Myocyte (in vitro differentiated cells): ENCODE measurements at places on chromosomes 12 and 14.

DNA sequence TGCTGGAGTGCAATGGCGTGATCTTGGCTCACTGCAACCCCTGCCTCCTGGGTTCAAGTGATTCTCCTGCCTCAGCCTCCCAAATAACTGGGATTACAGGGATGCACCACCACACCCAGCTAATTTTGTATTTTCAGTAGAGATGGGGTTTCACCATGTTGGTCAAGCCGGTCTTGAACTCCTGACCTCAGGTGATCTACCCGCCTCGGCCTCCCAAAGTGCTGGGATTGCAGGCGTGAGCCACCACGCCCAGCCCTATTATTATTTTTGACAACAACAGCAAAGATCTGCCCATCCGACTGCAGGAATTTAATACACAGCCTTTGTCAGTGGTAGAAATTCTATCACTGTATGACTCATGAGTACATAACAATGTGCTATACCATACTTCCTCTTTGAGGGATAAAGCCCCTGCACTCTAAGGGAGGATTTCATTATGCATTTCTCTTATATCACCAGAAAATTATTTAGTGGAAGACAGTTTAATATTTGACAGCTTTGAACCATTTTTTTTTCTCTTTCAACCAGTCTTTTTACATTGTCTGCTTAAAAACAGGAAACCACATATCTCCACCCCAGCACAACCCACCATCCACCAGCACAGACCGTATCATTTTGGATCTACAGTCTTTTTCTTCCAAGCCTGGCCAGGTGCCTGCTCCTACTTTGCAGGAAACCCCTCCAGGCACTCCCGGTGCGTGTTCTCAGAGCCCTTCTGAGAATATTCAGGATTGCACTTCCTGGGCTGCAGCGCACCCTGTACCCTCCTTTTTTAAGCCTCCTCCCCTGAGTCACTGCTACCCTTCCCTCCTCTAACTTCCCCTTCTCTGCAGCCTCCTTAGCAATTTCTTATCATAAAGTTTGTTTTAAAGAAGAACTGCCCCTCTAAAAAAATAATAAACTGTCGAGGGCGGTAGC lies 594 bp downstream of the ARHGDIB start:
- no peak for DNase-seq

- DNase-seq: peak; percentile 24
These were observed 53.0 kb downstream of the PKP2 start for GRCh38 chr12:32843528-32844095.

- DNase-seq: no peak
These were observed 3.6 kb downstream of the STX2 start for GRCh38 chr12:130835436-130835835.

- DNase-seq: no peak
These were observed 817 bp upstream of the IPO8 start for GRCh38 chr12:30696486-30696885.

DNA sequence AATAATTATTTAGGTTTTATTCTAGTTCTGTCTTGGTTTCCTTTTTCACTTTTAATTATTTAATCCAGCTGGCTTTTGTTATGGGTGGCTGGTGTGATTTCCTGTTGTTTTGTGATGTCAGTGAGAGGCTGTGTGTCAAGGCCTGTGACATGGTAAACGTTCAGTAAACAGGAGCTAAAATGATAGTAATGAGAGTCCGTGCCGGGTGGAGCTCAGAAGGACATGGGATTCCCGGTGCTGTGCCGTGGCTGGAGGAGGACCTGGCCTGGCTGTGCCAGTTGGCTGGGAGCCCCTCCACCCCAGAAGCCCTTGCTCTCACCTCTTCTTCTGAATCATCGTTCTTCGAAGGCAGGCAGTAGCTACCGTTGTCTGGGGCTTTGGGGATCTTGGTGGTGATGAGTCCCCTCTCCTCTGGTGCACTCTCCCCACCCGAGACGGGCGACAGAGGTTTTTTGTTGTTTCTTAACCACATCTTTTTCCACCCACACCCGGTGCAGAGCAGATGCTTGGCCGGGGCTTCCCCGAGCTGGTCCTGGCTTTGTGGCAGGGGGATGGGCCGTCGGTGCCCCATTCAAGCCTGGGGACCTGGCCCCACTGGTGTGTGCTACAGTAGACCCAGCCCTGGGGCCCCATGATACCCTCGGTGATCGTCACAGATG lies 29.1 kb downstream of the SH2B3 start:
- peak; percentile 94 for DNase-seq

- peak; percentile 38 for DNase-seq
These were observed 198.9 kb upstream of the RGS6 start for GRCh38 chr14:71733210-71733883.

DNA sequence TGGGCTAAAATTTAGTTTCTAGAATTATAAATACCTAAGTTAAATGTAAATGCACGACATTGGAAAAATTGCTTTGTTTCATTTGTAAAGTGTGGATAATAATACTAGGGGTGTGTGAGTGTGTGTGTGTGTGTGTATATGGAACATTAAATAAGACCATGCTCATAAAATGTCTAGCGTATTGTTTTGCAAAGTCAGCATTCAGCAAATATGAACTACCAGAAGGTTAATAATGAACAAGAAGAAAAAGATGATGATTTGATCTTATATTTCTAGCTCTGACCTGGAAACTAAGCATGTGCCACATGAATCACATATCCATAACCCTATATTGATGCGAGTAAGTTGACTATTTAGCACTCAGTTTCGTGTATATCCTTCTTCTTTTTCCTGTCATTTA lies 44.9 kb upstream of the MDGA2 start:
- no peak for DNase-seq

DNA sequence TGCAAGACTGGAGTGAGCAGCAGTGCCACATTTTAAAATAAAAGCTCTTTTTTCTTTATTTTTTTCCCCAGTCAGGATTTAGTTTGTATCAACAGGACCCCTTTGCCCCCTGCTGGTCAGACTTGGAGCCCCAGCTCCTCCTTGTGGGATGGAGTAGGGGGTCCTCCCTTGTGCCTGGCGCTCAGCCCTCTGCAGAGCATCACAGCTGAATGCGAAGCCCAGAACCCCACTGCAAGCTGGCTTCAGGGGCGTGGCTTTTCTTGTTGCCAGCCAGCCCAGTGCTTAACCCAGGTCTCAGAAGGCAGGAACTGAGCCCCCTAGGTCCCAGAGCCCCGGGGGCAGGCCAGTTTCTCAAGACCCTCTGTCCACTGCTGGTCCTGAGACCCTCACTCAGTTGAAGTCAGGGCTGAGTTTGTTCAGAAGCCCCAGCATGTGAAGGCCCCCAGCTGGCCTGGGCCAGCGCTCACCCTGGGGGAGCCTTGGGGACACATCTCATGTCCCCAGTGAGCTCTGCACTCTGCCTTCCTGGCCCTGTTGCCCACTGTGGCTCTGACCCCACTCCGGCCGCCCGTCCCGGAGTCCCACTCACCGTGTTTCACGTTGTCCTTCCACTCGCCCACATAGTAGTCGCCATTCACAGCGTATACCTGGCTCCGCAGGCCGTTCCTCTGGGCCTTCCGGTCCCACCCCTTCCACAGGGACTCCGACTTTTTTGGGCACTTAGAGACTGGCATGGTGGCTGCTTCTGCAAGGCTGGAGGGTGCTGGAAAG lies 519 bp downstream of the MORN3 start:
- DNase-seq: peak; percentile 40

DNA sequence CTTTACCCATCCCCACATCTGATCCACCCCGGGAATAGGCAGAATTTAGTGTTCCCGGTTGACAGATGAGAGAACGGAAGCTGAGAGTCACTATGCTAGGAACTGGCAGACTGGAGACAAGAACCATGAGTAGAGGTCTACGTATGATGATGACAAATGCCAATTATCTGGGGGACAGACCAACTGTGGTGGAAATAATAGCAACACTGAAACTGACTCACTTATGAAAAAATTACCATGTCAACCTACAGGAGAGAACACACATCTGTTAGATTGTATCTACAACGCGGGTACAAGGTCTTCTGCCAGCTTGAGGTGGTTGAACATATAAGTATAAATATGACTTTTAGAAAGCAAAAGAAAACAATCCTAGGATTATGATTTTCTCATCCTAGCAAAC lies 15.4 kb upstream of the SELPLG start:
- DNase-seq: peak; percentile 56

DNA sequence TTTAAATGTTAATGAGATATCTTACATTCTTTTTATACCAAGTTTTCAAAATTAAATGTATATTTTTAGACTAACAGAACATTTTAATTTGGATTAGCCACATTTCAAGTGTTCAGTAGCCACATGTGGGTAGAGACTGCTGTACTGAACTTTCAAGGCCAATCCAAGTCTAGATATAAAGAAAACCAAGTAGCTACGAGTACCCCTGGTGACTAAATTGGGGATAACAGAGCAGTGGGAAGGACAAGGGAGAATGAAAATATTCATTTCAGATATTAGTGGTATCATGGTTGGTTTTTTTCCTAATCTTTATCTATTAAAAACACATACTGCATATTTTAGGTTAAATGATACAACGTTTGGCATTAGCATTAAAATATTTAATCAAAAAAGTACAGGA lies 69.4 kb upstream of the RHOJ start:
- no peak for DNase-seq

DNA sequence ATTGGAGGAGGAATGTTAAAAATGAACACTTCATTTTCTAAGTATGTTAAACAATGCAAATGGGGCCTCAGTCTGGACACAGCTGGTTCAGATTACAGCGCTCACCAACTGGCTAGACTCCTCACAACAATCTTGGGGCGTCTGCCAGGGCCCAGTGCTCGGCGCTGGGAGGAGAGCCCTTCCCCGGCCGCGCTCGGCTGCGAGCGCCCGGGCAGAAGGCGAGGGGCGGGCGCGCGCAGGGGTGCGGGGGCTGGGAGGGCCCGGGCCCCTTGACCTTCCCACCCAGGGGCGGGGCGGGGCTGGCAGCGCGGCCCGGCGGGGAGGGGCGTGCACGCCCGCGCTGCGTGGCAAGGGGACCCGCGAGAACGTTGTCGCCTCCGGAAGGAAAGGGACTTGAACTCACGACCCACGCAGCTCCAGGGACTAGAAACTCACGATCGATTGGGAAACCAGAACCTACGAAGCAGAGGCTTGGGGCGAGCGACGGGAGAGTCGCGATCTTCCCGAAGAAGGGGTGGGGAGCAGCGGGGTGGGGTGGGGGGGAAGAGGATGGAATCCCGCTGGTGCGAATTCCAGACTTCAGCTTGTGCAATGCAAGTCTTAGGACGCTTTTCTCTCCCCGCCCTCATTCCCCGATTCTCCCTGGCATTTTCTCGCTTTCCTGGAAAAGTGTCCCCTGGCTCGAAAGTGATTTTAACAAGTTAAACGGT lies at the start of gene FBLN5:
TSS of gene FBLN5 (minus strand) at position 220 of the 710 bp plus-strand sequence. CDS start 465 bp downstream, outside the sequence.
- peak; percentile 68 for DNase-seq

DNA sequence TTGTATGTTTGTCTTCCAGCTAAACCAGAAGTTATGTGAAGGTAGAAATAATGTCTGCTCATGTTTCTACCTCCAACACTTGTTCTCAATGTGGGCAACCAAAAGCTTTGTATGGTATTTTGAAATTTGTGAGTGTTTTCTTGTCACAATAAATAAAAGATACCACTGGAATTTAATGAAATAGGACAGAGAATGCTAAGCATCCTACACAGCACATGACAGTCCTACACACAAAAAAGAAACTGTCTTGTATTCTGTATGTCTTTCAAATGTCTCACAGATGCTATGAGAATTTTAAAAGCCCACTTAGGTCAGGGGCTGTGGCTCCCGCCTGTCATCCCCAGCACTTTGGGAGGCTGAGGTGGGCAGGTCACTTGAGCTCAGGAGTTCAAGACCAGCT lies 68.9 kb downstream of the RALGAPA1 start:
- DNase-seq: no peak

- DNase-seq: no peak
These were observed 365 bp upstream of the TPI1 start for GRCh38 chr12:6866920-6867412.

GRCh38 chr12:123395236-123395635 lies 11.3 kb downstream of the KMT5A start:
- DNase-seq: no peak

DNA sequence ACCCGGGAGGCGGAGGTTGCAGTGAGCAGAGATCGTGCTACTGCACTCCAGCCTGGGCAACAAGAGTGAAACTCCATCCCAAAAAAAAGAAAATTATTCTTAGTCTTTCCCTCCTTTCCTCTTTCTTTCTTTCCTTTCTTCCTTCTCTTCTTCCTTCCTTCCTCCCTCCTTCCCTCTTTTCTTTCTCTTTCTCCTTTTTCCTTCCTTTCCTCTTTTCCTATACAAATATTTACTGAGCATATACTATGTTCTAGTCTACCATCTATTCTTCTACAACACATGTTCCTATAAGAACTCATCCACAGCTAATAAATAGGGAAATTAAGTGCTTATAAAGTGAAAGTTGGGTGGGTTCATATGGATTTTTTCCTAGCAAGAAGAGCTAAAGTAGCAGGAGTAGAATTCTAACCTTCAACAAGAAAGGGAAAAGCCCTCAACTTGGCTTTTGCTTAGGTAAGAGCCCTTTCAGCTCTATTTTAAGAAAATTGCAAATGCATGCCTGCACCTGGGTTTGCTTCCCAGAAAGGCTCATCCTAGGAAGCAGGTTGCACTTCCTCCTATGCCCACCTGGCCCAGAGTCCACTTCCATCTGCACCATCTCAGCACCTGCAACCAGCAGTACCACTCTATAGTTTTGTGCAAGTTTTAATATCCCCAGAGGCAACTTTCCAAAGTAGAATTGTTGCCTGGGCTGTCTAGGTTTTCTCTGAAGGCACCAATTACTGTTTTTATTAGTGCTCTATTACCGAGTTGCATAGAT lies 122.0 kb upstream of the CCND2 start:
- DNase-seq: no peak

GRCh38 chr12:47214771-47215170 lies 135.0 kb upstream of the AMIGO2 start:
- DNase-seq: no peak

- DNase-seq: peak; percentile 41
These were observed 9.4 kb downstream of the ART4 start for GRCh38 chr12:14833952-14834351.

- DNase-seq: no peak
These were observed 54.3 kb downstream of the CCDC85C start for GRCh38 chr14:99549684-99550083.

DNA sequence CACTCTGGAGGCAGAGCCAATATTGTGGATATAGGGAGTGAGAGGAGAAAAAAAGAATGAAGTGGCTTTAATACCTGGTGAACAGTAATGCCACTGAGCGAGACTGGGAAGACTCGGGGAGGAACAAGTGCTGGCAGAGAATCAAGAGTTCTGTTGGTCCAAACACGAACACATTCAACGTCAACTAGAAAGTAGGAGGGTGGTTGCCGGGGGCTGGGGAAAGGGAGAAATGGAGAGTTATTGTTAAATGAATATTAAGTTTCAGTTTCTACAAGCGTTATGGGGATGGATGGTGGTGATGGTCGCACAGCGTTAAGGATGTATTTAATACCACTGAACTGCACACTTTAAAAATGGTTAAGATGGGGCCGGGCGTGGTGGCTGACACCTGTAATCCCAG lies 2.8 kb downstream of the SPRING1 start:
- no peak for DNase-seq

DNA sequence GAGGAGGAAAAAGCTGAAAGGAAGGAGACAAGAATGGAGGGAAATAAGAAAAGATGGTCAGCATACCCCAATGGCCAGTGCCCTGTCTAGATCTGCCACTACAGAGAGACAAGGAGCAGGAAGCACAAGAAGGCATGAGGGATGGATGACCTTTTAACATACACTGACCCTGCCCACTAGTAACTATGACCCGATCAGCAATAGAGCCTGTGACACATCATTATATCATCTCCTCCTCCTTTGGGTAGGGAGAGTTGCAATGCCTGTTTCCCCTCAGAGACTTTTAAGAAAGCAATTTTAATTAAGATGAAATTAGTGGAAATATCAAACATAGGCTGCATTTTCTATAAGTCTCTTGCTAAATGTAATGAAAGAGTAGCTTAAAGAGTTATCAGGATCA lies 4.7 kb upstream of the SLC2A13 start:
- DNase-seq: no peak

GRCh38 chr14:99246536-99247097 lies 25.4 kb downstream of the BCL11B start:
- no peak for DNase-seq
